NCI-H2029 treated with DMSO at 0.1 percent for 48 hours (cell line): ENCODE measurements at places on chromosomes 2 and 18.
A peak's percentile ranks its signal among the peaks of the same experiment; 100 is the strongest.

DNA sequence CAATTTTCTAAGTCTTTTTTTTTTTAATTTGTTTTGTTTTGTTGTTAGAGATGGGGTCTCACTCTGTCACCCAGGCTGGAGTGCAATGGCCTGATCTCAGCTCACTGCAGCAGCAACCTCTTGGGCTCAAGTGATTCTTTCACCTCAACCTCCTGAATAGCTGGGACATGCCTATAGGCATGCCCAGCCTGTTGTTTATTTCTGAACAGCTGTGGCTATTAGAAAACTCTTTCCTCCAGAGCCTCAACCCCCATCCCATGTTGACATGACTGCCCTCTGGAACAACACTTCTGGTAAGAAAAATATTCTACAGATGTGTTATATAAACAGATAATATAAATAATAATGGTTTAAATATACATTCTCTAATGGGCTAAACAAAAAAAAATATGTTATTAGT, 44.4 kb upstream of the TWSG1 start:
- DNase-seq = no peak

GRCh38 chr2:62968168-62968567, 82.5 kb upstream of the OTX1 start:
- no peak for DNase-seq

- no peak for DNase-seq
Observed at GRCh38 chr2:98383166-98383565, 36.9 kb downstream of the CNGA3 start.

GRCh38 chr2:112121682-112122254, 16.4 kb upstream of the FBLN7 start:
- peak; percentile 24 for DNase-seq

DNA sequence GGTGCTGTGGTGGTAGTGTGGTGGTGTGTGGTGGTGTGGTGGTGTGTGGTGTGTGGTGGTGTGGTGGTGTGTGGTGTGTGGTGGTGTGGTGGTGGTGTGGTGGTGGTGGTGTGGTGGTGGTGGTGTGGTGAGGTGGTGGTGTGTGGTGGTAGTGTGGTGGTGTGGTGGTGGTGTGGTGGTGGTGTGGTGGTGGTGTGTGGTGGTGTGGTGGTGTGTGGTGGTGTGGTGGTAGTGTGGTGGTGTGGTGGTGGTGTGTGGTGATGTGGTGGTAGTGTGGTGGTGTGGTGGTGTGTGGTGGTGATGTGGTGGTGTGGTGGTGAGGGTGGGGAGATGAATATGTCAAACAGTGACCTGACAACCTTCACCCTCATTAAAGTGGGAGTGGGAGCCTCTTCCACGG, 55.6 kb upstream of the DLGAP1 start:
- no peak for DNase-seq

- DNase-seq = no peak
Observed at GRCh38 chr2:223219872-223220657, 168.1 kb downstream of the KCNE4 start.

DNA sequence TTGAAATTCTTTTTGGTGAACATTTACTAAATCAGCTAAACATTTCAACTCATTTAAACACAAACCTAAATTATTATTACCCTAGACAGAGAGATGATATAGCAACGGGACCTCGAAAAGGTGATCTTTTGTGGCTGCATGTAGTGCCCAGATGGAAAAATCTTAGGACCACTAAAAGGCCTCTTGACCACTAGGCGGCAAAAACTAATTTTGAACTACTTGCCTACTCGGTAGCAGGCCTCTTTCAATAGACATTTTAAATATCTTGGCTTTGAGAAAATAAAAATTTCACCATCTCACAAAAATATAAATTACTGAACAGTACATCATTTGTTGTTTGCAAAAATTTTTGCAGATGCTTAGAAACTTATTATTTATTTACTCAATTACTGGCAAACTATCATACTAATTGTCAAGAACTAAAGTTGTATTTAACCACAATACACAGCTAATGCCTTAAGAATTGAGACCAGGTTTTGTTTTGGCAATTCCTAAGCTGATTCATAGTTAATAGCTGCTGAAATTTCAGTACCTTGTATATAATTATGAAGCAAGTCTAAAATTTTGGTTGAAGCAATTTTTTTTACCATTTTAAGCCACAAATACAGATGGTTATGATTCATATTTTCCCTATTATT, 9.4 kb downstream of the COL3A1 start:
- no peak for DNase-seq

DNA sequence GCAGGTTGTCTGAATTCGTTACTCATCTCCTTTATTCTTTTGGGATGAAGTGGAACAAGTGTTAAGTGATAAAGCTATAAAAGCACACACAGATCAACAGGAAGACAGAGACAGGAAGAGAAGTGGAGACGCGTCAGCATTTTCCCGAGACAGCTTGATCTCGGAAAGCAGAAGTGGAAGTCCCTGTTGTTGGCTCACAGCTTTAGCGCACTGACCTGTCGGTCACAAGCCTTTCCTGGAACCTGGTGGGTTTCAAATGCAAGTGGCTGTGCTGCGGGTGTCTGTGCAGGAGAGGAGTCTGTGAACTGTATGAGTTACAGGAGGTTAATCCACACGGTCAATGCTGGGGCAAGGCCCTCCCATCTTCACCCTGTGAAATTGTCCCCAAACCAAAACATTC, 116.6 kb upstream of the PELI1 start:
- DNase-seq = no peak

- no peak for DNase-seq
Observed at GRCh38 chr2:2557475-2557874, 226.4 kb upstream of the MYT1L start.

- no peak for DNase-seq
Observed at GRCh38 chr18:40423291-40423690, 1531.7 kb upstream of the PIK3C3 start.
